NCI-H2081 treated with DMSO at 0.1 percent for 48 hours (cell line): ENCODE measurements at places on chromosomes 1 and 21.

GRCh38 chr1:20160034-20160433, 20.9 kb downstream of the PLA2G2F start:
- DNase-seq = no peak

GRCh38 chr1:149967041-149967440, 30.4 kb upstream of the MTMR11 start:
- DNase-seq = no peak

DNA sequence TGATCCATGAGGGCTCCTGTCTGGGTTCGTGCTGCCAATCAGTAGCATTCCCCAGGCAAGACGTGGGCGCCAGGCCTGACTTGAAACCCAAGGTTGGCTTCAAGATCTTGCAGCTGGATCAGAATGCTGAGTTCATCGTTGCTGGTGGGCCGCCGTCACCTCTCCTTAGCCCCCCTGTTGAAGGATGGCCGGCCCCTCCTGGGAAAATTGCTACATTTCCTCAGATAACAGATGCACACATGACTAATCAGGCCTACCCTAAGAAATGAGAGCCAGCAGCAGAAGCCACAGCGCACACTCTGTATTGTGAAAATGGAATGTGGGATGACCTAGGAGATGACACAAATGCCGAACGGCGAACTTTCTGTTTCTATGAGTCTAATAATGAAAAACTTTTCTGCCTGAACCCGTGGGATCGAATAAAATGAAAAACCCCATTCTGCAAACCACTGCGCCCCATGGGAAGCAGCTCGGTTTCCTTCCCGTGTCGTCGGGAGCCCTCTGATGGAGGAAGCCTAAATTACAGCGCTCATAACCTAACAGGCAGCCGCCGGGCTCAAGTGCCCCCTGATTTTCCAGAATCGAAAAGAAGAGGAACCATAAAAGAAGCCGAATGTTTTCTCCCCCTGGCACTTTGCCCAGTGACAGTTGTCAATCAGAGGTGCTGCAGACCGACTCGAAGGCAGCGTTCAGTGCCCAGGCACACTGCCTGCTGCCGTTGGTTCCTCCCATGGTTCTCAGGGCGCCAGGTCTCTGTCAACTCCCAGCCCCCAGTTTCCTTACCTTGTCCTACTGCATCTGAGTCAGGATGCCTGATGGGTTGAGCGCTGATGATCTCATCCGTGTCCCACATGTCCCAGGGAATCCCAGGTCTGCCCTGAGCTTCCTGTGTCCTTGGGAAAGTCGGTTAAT, 38.2 kb upstream of the H6PD start:
- DNase-seq = no peak

- no peak for DNase-seq
Measured at GRCh38 chr1:166933633-166934032, 41.7 kb downstream of the ILDR2 start.

DNA sequence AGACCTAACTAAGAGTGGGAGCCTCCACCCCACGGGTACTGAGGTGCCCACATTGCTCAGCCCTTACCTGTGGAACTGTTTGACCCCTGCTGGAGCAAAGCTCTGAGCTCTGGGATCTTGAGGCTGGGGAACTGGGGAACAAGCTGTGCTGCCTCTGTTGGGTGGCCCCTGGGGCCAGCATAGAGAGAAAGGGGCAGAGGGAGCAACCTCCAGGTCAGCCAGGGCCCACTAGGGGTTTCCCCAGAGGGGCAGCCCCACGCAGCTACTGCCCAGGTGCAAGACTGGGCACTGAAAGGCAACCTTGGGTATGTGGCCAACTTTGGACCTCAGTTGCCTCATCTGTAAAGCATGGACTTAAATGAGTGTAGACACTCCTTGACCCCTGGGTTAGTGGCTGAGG, 23.5 kb upstream of the EPB41 start:
- DNase-seq = no peak

GRCh38 chr1:211643324-211644212, 31.9 kb downstream of the NEK2 start:
- no peak for DNase-seq

DNA sequence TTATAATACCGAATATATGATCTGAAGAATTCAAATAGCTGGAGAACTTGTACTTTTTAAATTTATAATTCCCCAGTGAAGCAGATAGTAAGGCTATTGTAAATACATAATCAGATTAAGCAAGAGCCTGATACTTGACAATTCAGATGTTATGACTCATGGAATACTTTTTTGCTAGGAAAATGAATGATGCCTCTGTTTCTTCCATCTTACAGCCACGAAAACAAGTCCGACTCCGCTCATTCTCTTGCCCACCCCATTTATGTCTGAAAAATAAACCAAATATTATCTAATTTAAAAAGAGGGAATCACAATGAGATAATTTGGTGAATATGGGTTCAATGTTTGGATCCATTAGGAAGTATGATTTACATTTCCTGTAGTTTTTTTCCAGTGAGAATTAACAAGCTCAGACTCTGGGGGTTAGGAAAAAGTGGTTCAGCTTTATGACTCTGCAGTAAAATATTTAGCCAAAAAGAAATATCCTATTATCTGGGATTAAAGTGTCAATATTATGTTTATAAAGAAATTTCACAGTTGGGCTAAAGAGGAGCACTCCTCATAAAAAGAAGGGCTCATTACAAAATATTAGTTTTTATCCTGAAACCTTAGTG, 50.4 kb upstream of the DAB1 start:
- DNase-seq = no peak

- no peak for DNase-seq
Measured at GRCh38 chr1:90501281-90501680, 215.8 kb downstream of the BARHL2 start.

DNA sequence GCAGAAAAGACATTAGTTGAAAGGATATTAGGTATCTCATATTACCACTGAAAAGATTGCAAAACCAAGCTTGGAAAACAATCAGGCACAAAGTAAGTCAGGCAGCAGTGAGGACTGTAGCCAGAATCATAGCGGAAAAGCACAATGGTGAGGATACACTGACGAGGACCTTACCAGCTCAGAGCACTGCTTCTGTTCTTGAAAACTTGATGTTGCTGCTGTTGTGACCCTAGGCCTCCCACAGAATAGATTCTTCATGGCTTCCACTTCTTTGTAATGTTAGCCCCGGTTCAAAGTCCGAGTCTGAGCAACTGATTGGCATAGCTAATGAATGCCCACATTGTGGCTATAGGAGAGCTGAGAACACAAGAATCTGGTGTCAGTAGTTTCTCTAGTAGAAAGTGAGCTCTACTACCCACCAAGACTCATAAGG, 45.2 kb upstream of the LRRC8C start:
- no peak for DNase-seq

GRCh38 chr1:30750731-30751291, 6.8 kb downstream of the LAPTM5 start:
- no peak for DNase-seq

DNA sequence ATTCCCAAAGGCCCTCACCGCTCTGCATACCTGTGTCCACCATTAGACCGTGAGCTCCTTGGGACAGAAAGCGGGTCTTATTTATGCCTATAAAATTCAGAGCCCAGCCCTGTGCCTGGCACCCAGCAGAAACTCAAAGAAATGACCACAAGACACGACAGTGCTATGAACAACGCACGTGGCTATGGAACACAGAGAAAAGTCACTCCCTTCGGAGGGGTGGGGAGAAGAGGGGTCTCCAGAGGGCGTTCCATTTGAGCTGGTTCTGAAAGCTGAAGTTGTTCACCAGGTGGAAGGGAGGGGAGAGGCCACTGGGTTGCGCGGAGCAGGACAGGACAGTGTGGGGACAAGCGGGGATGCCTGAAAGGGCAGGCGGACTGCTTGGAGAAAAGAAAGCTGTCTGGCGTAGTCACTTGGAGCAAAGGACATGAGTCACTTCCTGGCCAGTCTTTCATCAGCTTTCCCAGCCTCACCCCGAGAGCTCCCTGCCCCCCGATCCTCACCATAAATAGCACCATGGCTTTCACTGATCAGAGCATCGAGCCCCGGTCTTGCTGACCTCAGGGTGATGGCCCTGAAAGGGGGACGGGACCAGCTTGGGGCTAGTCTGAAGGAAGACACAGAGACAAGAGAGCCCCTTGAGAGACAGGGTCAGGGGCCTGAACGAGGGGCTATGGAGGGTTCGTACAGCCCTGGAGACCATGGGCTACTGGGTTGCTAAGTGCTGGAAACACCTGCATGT, 28.5 kb downstream of the ECE1 start:
- no peak for DNase-seq

GRCh38 chr1:71599306-71599705, 518.5 kb upstream of the ZRANB2 start:
- no peak for DNase-seq

DNA sequence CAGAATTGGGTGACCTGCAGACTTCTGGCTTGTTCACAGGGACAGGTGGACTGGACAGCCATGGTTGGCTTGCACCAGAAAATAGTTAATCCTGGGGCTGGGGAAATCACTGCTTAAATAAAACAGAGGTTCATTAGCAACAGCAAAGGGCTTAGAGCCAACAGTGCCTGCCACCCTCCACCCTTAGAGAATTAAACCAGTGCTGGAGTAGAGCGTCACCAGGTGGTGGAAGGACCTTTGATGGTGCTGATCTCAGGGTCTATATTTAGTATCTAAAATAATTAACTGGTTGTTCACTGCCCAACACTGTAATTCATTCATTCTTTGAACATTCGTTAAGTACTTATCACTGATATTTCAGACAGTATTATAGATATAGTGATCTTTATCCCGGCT, 34.7 kb upstream of the PDE9A start:
- no peak for DNase-seq

GRCh38 chr21:39523915-39524314, 72.1 kb downstream of the SH3BGR start:
- no peak for DNase-seq

DNA sequence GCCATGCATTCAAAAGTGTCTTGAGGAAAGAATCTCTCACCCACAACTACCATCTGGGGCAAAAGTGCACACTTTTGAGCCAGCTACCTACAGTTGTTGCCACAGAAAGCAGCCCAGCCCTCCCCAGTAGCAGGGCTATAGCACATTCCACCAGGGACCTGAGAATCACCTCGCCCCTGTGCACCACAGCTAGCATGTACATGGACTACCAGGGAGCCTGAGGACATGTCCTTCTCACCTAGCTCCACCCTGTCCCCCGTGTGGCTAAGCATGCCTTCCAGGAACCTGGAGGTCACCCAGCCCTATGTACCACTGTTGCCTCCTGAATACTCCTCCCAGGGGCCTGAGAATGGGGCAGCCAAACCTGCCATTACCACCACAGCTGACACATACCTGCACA, 16.9 kb downstream of the SPRR2G start:
- no peak for DNase-seq

DNA sequence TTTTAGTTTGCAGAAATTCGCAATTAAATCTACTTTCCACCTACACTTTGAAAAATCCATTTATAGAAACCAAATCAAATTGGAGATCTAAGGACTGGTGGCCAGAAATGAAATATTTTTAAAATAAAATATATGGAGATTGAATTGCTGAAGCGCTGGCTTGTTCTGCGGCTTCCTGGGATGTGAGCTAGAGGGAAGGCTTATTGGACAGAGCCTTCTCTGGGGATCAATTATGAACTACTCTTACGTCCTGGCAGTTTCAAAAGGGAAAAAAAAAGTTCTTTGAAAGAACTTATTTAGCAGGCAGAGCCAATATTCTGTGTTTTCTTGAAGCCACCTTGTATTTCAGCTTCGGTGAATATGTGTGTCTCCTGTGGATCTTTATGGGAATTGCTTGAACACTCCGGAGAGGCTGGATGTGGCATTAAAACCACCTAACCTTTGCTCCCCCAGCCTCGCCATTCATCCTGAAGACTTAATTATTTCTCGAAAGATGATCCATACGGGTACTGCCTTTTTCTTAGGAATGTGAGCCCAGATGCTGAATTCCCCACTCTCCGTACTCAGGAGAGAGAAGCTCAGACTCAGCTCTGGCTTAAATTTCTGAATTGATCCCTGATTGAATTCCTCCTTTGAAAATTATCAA, 478.9 kb upstream of the VAMP3 start:
- no peak for DNase-seq

GRCh38 chr1:202272103-202272845, 69.5 kb downstream of the UBE2T start:
- no peak for DNase-seq

- DNase-seq = no peak
Measured at GRCh38 chr1:186904361-186904760, 75.6 kb downstream of the PLA2G4A start.

DNA sequence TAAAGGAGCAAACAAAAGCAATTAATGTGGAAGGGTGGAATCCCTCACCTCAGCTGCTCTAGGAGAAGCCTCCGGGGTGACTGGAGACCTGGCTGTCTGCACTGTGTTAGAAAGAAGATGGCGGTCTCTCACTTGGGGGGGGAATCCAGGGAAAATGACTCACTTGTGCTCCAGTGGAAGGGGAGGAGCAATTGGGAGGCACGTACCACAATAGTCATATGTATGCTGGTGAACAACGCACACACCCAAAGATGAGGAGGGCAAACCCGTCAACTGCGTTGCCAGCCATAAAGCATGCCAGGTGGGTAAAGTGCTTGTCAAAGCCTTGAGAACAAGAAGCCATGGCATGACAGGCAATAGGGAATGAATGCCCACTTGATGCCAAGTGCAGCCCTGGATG, 22.1 kb downstream of the PLEKHA6 start:
- no peak for DNase-seq

- DNase-seq = no peak
Measured at GRCh38 chr1:43015269-43015668, 56.6 kb upstream of the SLC2A1 start.

GRCh38 chr1:19476450-19477190, 8.7 kb downstream of the CAPZB start:
- DNase-seq = no peak

GRCh38 chr1:36247538-36247937, 23.3 kb downstream of the THRAP3 start:
- no peak for DNase-seq

GRCh38 chr1:27448982-27449381, 41.0 kb downstream of the WASF2 start:
- no peak for DNase-seq

DNA sequence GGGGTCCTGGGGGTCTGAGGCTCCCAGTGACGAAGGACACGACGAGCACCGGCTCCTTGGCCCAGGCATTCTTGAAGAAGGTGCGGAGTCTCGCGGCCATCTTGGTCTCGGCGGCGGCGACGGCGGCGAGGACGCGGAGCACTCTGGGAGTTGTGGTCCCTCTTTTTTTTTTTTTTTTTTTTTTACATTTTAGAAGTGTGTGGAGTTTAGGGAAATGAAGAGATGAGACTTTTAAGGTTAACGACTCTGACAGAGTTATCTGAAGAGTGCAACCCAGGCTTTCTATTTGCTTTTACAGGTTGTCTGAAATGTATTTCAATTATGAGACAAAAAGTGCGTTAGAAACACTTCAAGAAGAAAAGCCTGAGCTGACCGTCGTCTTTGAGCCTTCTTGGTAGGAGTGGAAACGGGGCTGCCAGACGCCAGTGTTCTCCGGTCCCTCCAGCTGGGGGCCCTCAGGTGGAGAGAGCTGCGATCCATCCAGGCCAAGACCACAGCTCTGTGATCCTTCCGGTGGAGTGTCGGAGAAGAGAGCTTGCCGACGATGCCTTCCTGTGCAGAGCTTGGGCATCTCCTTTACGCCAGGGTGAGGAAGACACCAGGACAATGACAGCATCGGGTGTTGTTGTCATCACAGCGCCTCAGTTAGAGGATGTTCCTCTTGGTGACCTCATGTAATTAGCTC, 9.7 kb downstream of the OR2B11 start:
- DNase-seq = peak; percentile 36

GRCh38 chr1:19765623-19766022, 34.1 kb downstream of the TMCO4 start:
- no peak for DNase-seq

GRCh38 chr1:53891678-53892077, 2.1 kb upstream of the YIPF1 start:
- DNase-seq = no peak
